T follicular helper cell (primary cell): ENCODE measurements at places on chromosomes 11 and 22.

DNA sequence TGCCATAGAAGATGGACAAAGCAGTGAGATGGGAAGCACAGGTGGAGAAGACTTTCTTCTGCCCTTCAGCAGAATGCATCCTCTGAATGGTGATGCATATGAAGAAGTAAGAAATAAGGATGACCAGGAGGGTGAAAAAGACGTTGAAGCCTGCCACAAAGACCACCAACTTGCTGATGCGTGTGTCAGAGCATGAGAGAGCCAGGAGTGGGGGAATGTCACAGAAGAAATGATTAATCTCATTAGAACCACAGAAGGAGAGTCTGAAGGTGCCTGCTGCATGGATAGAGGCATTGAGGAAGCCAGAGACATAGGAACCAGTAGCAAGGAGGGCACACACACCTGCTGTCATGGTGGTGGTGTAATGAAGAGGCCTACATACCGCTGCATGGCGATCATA is 550 bp downstream of the OR5B21 start:
- DNase-seq = no peak

- DNase-seq = no peak
Measured at GRCh38 chr11:69209038-69209350, 53.3 kb downstream of the SMIM38 start.

GRCh38 chr22:46993633-46994032 is 231.2 kb downstream of the TBC1D22A start:
- no peak for DNase-seq

DNA sequence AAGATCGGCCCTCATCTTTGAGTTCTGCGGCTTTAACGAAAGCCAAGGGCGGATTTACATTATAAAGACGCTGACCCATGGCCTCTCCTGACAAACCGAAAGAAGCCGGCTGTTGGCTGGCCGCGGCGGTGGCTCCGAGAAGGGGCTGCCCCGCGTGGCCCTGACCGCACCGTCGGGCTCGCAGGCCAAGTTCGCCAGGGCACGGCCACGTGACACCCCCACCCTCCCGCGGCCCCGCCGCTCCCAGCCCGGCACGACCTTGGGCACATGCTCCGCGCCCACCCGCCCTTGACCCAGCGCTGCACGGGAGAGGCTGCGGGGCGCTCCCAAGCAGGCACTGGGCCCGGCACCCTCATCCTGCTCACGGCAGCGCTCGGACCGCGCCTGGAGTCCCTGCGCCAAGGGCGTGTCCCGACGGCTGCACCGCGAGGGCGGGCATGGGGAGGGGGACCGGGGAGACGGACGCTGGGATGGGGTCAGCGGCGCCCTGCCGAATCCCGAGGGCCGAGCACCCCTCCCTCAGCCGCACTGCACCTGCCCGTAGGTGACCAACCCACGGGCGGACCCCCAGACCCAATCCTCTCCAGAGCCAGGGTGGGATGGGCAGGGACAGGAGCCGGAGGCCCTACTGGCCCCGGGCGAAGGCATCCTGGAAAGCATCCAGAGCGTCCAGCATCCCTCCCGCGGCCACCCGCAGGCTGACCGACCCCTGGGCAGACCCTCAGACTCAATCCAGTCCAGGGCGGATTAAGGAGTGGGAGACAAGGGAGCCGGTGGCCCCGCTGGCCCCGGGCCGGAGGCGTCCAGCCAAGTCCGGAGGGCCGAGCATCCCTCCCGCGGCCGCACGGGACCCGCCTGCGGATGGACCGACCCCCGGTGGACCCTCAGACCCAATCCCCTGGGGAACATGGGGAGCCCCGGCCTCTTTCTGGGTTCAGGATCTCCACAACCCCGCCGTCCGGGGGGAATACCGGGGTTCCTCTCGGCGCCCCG is 759 bp downstream of the CPT1A start:
- DNase-seq = no peak

- no peak for DNase-seq
Measured at GRCh38 chr11:14305649-14306048, 53.3 kb downstream of the RRAS2 start.

- DNase-seq = no peak
Measured at GRCh38 chr22:26949193-26949592, 291.8 kb downstream of the MIAT start.

- DNase-seq = no peak
Measured at GRCh38 chr11:130801333-130802122, 114.8 kb downstream of the SNX19 start.

GRCh38 chr22:20803696-20804324 is 29.9 kb downstream of the SERPIND1 start:
- peak; percentile 1 for DNase-seq

- no peak for DNase-seq
Measured at GRCh38 chr11:102410382-102410784, 42.2 kb downstream of the TMEM123 start.

DNA sequence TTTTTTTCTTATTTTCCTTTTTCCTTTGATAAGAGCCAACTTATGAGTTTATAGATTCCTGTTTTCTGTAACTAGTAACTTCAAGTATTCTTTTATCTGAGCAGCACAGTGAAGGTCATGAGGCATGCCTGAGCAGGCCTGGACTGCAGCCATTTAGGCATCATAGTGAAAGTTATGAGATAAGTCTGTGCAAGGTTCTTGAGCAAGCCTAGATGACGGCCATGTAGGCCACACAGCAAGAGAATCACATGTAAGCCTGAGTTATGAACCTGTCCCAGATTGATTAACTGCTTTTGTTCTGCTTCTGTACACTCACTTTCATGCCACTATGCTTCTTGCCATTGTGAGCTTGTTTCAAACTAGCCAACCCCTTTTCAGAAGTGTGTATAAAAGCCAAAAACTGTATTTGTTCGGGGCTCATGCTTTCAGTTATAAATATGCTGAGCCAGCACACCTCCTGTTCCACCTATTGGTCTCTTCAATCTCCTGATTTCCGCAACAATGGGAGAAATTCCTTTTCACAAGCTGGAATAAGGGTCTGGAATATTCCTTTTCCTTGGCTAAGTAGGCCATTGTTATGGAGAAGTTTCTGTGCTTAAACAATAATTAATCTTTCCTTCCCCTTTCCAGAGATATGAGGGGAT is 745.7 kb downstream of the FAM181B start:
- DNase-seq = no peak

DNA sequence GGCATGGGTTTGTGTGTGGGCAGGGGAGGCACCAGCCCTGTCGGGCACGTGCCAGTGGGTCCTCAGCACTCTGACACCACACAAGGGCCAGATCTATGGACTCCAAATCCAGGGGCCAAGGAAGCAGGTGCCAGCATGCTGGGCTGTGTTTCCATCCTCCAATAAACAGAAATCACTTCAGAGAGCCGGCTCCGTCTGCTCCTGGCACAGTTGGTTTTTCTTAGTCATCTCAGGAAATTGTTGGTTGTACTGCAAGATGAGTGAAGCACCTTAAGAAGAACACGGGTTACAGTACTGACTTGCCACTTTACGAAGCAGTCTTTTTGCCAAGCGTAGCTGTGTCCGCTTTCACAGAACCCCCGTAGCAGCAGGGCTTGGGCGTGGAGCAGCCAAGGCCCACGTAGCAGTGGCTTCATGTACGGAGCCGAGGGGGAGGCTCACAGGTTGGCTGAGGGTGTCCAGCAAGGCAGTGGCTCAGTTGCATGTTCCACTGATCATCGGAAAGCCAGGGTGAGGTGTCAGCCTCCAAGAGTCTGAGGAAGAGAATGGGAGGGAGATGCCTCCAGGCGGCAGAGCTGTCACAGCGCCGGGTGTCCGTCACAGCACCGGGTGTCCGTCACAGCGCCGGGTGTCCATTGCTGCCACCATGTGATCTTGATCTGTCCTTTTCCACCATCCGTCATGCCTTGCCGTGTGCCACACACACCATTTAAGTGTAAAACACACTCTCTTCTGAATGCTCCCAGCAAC is 314.9 kb downstream of the CTTN start:
- no peak for DNase-seq

GRCh38 chr22:44701187-44701790 is 715 bp upstream of the PRR5 start:
- DNase-seq = no peak

DNA sequence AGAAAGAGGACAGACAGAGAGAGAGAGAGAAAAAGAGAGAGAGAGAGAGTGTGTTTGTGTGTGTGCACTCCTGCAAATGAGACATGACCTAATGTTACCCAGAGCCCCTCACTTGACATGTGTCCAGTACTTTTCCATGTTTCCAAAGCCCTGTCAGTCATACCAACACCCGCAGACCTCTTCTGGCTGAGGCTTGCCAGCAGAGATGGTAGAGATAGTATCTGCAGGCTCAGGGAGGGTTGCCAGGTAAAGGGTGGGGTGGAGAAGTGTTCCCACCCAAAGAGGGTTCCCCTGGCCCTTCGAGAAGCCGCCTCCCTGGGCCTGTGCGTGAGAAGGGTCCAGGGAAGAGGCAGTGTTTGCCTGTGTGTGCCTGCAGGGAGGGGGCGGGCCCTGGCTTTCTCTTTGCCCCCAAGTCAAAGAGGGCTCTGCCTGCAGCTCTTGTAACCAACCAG is 40.7 kb downstream of the POU2F3 start:
- DNase-seq = no peak

GRCh38 chr11:76026281-76026680 is 180.0 kb downstream of the WNT11 start:
- DNase-seq = no peak

GRCh38 chr22:34986523-34986922 is 79.4 kb upstream of the ISX start:
- no peak for DNase-seq
